Stimulated activated CD4-positive, alpha-beta T cell treated with anti-CD3 and anti-CD28 coated beads, TNF-alpha, amount 100 ng/mL, for 4 hours (primary cell): ENCODE measurements at places on chromosomes 7 and 10.
A peak's percentile ranks its signal among the peaks of the same experiment; 100 is the strongest.

GRCh38 chr10:201328-201771, 66.1 kb downstream of the ZMYND11 start:
- no peak for DNase-seq

- DNase-seq: no peak
These were observed 18.6 kb downstream of the NSMCE4A start for GRCh38 chr10:121956111-121957061.

GRCh38 chr7:832167-832967, at the start of gene SUN1:
SUN1 (plus strand) TSS chr7:832476; CDS start chr7:832525, 49 bp downstream.
- peak; percentile 58 for DNase-seq

DNA sequence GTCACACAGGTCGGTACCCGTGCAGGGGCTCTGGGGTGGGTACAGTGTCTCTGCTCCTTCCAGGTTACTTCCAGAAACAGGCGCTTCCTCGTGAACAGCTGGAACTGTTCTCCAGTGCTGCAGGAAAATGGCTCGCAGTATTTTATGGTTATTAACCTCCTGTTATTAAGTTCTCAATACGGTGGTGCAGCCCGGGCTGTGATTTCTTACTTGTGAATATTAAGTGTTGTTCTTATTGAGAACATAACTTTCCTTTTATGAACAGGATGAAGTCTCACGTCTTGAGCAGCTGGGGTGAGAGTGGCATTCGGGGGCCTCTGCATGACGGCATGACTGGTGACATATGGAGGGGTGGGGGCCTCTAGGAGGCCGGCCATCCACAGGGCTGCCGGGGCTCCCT, 430.8 kb downstream of the GLRX3 start:
- DNase-seq: no peak

DNA sequence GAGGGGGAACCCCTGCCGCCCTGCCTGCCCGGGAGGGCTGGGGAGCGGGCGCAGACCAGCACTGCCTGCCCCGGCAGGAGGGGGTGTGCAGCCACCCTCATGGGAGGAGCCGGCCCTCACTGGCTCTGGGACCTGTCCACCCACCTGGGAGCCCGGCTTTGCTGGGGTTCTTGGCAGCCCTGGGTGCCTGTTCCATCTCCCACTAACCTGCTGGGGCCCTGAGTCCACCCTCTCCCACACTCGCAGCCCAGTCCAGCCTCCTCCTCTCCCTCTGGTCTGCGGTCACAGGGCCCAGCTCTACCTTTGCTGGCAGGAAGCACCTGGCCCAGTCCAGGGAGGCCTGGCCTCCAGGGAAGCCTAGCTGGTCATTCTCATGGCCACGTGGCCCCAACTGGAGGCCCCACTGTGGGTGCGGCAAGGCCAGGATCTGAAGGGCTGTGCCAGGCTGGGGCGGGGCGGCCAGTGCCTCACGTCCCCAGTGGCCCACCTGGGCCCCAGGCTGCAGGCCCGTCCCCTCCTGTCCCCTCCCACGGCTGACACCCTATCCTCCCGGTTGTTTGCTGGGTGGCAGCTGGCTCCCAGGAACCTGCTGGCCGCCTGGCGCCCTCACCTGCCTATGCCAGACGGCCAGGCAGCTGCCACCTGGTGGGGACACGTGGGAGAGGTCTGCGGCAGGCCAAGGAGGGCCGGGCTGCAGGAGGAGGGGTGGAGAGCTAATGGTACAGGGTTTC, at the start of gene TMEM184A:
TSS of gene TMEM184A (minus strand) at position 393 of the 731 bp plus-strand sequence. CDS start 721 bp downstream, outside the sequence.
- DNase-seq: no peak

DNA sequence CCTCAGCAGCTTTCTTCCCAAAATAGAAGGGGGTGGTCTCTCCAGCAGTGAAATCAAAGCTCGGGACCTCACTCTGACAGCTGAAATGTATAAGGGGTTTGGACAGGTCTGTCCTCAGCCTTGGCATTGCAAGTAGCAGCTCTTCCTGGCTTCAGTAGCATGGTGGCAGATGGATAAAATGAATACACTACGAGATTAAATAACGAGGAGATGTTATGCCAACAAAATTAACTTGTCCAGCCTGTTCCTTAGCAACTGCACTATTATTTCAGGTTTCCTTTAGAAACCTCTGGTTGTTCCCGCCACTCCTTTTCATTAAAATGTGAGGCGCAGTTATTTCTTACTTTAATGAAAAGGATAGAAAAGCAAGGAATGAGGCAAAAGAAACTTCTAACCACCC, 24.9 kb downstream of the PRLHR start:
- no peak for DNase-seq

DNA sequence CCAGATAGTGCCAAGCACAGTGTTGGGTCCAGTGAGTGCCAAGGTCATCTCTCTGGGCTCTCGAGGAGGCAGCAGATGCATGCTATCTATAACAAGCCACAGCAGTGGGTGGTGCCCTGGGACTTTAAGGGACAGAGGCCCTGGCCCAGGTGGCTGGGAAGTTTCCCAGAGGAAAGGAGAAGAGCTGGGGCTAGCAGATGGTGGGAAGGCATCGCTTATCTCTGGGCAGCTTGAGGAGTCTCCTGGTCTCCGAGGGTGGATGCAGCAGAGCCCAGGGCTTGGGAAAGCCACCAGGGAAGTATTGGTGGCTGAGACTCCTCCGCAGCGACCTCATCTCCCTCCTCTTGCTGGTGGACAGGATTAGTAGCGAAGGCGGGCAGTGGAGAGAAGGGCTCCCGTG, 63.4 kb upstream of the LRRC4 start:
- DNase-seq: no peak

- DNase-seq: no peak
These were observed 106.1 kb downstream of the ICA1 start for GRCh38 chr7:8155836-8156235.

DNA sequence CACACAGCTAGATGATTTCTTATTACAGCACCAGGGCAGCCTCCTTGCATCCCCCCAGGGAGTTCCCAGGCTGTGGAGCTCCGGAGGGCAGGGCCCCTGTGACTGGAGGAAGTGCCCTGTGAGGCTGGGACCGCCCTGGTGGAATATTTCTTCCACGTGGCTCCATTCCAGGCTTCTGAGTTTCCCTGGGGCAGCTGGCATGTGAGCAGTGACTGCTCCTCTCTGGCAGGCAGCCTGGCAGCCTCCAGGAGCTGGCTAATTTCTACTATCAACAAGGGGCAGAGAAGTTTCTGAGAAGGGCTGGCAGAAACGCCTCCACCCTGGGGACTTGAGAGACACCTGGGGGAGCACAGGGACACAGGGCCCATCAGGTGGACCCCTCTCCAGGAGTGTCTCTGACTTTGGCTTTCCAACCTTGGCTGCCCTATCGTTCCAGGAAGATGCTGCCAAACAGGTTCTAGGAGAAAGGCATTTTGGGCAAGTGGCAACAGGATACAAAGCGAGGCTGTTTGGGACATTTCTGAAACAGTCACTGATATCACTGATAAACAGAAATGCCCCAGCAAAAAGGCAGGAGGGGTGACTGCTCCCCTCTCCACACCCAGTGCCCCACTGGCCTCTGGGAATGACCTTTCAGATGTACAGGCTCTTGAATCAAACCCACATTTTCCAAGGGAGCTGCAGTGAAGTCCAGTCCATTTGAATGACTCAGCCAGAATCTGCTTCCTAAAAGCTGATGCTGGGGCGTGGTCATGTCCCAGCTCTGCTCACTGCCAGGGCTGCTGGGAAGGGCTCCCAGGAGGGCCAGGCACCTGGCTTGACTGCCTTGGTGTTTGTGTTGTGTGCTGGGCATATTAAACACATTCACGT, 16.1 kb downstream of the MYOF start:
- no peak for DNase-seq

- no peak for DNase-seq
These were observed 3.4 kb downstream of the KLF6 start for GRCh38 chr10:3781468-3782145.

GRCh38 chr10:76309070-76309469, 877.6 kb downstream of the LRMDA start:
- DNase-seq: no peak

GRCh38 chr7:53602817-53603418, 567.5 kb downstream of the POM121L12 start:
- no peak for DNase-seq

- no peak for DNase-seq
These were observed 114.0 kb downstream of the PRKCQ start for GRCh38 chr10:6465854-6466601.

GRCh38 chr10:11035301-11035991, 17.8 kb downstream of the CELF2 start:
- DNase-seq: no peak

- no peak for DNase-seq
These were observed 13.9 kb downstream of the PCLO start for GRCh38 chr7:83148776-83149175.

GRCh38 chr10:75013522-75013921, 97.9 kb upstream of the SAMD8 start:
- no peak for DNase-seq

GRCh38 chr10:59648711-59649201, 60.9 kb downstream of the SLC16A9 start:
- DNase-seq: no peak

- DNase-seq: peak; percentile 54
These were observed 142.5 kb upstream of the TCERG1L start for GRCh38 chr10:131453721-131454634.

DNA sequence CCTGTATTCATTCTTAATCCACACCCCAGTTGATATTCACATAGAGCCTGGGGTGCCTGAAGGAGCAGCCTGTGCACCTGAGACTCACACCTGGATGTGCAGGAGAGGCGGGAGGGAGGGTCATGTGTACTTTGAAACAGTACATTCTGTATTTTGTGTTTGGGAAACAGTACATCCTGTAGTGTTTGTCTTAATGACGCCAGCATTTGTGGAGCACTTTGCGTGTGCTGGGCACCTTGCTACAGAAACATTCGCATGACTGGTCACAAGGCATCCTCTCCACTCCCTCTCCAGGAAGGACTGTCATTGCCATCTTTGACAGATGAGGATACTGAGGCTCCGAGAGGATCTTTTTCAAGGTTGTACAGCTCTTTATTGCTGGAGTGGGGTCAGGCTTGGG, 132.1 kb downstream of the TACC2 start:
- no peak for DNase-seq

DNA sequence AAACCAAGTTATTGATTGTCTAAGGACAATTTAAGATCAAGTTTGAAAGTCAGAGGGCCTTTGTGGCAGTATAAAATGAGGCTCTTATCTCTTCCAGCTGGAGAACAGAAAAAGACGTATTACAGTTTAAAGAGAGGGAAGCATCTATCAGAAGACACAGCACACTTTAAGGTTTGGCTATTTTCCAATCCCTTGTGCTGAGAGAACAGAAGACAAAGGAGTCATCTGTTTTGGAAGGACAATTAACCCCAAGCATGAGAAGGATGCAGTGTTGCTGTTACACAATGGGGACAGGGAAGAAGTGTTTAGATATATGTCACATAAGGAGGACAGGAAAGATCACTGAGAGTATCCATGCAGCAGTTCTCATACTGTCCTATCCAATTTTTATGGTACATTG, 1224.2 kb upstream of the SORCS1 start:
- no peak for DNase-seq

DNA sequence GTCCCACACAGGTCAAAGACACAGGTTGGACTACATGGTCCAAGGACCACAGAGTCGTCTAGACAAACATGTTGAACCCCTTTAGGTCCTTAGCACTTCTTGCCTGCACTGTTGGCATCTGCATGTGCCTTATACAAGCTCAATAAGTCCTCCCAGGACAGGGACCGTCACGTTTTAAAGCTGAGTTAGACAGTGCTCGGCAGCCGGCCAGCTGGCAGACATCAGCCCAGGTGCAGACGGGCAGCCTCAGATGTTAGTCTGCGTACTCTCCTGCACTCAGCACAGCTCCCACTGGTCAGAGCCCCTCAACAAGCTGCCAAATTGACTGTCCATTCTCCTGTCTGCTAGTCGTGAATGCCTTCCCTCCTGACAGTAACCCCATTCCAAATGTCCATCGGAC, 34.9 kb downstream of the PARP12 start:
- DNase-seq: no peak
